WERI-Rb-1 (cell line): ENCODE measurements at places on chromosomes 12 and 14.
A peak's percentile ranks its signal among the peaks of the same experiment; 100 is the strongest.

DNA sequence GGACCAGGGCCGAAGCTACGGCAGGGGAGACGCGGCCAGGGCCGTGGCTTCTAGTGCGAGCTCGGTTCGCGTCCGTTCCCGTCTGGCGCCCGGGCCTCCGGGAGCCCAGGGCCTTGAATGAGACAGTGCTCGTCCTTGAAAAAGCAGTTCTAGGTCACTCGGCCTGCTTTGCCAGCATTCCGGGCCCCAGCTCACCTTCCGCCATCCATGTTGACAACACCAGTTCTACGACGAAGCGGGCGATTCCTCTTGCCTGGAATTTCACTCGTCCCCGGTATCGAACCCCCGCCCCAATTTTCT is 4.5 kb downstream of the OR10AD1 start:
- DNase-seq, result no peak

- no peak for DNase-seq
Observed at GRCh38 chr12:58095002-58095401, 153.6 kb downstream of the ATP23 start.

- DNase-seq, result no peak
Observed at GRCh38 chr14:85437148-85437547, 92.8 kb upstream of the FLRT2 start.

GRCh38 chr14:26766726-26767125 is 168.9 kb upstream of the NOVA1 start:
- no peak for DNase-seq

DNA sequence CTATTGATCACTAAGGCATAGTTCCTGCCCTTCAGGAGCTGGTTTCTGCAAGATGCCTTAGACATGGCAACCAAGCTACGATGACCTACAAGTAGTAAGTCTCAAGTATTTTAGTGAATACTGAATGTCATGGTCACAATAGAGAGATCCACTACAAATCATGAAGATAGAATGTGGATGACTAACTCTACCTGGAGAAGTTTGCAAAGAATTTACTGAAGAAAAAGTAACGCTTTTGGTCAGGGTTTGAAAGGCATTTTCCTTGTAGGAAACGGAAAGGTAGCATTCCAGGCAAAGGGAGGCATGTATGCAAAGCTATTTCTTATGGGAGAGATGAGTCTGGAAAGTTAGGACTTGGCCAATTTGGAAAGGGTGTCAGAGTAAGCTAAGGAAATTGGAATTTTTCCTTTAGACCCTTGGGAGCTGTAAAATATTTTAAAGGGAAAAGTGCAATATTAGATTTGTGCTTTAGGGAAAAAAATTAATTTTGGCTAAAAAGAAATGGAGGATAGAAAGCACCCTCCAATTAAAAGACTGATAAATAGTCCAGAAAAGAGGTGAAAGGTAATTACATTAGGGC is 377.5 kb downstream of the EGLN3 start:
- DNase-seq, result no peak

DNA sequence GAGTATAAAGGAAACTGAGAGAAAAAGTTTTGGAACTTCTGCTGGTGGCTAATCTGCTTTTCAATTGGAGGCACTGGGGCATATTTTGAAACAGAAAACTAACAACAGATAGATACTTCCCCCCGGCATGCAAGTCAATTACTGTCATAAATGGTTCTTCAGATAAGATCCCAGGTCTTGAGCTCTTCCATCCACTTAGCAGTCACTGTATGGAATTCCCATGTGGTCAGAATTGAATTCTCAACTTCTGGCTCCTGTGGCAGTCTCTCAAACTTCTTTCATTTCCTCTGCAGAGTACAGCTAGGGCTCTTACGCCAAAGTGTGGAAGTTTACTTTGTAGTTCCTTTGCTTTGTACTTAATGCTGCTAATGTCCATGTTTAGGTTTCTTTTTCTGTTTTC is 452.2 kb downstream of the IPO8 start:
- DNase-seq, result no peak

GRCh38 chr14:77271113-77271710 is at the start of gene NGB:
Gene NGB, minus strand, starts transcription at chr14:77271206. Its CDS starts 269 bp downstream, at chr14:77270937.
- no peak for DNase-seq

- DNase-seq, result no peak
Observed at GRCh38 chr14:79670811-79671210, 540.5 kb downstream of the DIO2 start.

DNA sequence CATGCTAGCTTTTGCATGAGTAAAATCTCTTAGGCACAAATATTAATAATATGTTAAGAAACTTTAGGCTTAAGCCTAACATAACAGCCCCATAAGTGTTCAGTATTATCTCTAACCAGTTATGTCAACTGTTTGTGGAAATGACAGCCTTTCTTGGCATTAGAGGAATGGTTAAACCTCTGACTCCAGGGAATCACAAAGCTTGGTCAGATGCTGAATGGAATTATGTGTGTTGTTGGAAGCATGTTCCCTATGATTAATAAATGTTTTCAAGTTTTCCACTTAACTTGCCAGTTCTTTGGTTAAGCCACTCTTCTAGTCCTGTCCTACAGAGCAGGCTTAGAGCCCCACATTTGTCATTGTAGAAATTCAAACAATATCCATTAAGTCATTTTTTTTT is 17.0 kb downstream of the PSEN1 start:
- DNase-seq, result no peak

DNA sequence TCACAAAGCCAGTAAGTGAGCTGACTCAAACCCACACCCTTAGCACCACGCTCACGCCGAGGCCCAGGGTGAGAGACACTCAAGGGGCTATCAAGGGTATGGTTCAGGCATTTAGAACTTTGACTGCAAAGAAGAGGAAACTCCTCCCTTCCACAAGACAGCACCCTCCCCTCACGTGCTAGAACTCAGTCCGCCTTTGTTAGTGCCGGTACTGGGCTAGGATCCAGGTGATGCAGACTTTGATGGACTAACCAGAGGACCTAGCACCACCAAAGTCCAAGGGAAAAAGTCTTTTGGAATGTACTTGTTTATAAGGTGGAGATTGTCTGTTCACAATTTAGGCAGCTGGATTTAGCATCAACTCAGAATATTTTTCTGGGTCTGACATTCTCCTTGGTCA is 33.7 kb downstream of the VWF start:
- no peak for DNase-seq

DNA sequence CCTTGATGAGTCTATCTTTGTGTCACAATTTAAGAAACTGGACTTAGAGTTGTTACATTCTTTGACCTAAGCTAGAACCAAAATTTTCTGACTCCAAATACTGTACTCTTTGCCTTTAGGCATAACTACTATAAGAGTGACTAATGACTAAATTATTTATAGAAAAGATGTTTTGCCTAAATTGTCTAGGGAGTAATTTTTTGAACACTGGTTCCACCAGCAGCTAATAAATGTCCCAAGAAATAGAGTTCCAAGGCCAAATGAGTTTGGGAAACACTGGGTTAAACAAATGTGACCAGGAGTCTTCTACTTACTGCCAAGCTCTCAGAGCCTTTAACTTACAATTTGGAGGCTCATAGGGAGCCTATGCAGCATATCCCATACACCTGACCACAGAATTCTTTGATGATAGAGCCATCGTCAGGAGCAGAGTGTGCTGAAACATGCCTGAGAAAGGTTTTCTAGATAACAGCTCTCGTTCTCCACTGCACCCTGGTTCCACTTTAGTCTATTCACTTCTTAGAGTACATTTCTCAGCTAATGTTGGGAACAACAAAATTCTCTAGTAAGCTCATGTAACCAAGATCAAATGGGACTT is 215.9 kb upstream of the HMGA2 start:
- no peak for DNase-seq

DNA sequence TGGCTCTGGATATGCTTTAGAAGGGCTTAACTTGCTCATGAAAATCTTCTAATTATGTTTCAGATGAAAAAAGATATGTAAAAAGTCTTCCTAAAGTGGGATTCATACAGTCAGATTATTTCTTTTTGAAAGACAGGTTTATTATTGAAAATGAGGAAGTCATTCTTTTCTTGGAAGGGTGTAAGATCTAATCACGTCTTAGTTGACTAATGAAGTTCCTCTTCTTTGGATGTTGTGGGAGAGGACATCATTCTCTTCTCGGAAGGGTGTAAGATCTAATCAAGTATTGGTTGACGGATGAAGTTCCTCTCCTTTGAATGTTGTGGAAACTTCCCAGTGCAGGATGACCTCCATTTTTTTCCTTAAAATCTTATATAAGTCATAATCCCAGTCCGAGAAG is 74.9 kb downstream of the ALG10 start:
- no peak for DNase-seq

GRCh38 chr12:131327521-131328488 is 374.1 kb downstream of the ADGRD1 start:
- no peak for DNase-seq

DNA sequence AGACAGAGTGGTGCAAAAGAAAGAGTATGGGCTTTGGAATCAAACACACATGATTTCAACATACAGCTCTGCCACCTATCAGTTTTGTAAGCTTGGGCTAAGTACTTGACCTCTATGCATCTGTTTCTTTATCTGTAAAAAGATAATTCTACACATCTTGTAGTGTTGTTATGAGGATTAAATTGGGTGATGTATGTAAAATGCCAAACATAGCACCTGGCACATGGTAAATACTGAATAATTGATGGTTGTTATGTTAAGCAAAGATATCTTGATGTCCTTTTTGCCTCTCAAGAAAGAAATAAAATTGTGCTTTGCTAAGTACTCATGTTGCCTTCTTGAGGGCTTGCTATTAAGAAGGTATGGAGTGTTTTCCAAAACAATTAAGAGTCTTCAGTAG is 2.3 kb upstream of the CSRP2 start:
- no peak for DNase-seq

GRCh38 chr14:98822917-98823316 is 449.1 kb downstream of the BCL11B start:
- no peak for DNase-seq

GRCh38 chr12:99901181-99901580 is 83.6 kb downstream of the ANKS1B start:
- no peak for DNase-seq

DNA sequence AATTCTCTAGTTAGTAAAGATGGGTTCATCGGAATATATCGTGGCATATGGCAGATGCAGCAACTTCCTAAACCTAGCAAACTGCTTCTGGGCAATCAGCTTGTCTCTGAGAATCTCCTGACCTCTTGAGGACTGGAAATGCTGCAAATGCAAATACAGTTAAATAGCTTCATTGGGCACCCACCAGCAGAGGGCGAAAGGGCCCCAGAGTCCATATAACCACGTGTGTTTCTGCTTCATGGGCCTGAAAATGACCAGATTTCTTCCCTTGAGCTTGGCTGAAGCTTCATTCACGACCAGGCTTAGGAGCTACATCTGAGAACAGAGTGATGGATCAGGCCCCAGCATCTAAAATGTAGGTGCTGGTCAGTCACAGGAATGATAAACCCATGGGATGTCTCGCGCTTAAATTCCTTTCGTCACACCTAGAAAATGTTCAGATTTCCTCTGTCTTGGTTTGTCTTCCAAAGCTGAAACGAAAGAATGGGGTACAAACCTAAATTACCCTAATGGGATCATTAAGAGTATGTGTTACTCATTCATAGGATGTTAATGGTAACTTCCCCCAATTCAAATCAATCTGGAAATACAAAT is 1482.5 kb upstream of the TMEM132C start:
- DNase-seq, result peak; percentile 85

DNA sequence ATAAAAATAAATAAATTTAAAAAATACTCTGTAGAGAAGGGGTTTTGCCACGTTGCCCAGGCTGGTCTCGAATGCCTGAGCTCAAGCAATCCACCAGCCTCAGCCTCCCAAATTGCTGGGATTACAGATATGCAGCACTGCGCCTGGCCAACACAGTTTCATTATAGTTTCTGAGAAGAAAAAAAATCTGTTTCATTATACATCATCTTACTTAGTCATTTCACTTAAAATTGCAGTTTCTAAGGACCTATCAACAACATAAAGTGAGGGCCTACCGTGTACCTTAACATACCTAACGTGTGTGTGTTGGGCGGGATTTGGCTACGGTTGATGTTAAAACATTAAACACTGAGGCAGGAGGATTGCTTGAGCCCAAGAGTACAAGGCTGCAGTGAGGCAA is 28.3 kb downstream of the P2RX2 start:
- DNase-seq, result no peak

- no peak for DNase-seq
Observed at GRCh38 chr14:55938249-55938791, 179.9 kb upstream of the PELI2 start.

DNA sequence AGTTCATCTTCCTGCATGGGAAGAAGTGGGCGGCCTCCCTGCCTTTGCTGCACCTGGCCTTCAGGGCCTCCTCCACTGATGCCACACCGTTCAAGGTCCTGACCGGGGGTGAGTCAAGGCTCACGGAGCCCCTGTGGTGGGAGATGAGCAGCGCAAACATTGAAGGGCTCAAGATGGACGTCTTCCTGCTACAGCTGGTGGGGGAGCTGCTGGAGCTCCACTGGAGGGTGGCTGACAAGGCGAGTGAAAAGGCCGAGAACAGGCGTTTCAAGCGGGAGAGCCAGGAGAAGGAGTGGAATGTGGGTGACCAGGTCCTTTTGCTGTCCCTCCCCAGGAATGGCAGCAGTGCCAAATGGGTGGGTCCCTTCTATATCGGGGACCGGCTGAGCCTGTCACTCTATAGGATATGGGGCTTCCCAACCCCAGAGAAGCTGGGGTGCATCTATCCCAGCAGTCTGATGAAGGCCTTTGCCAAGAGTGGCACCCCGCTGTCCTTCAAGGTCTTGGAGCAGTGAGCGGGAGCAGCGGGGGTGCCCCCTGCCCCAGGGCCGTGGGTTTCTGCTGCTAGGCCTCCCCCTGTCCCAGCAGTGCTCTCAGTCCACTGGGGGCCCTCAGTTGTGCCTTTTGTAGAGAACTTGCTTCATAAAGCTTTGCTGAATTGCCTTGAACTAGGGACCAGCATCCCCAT is 12.4 kb downstream of the CBLN3 start:
- no peak for DNase-seq

- DNase-seq, result no peak
Observed at GRCh38 chr12:94372461-94372860, 87.2 kb downstream of the CEP83 start.

- DNase-seq, result no peak
Observed at GRCh38 chr12:51749206-51749985, 99.1 kb downstream of the FIGNL2 start.

GRCh38 chr12:51401020-51401419 is 9.8 kb upstream of the GALNT6 start:
- no peak for DNase-seq

DNA sequence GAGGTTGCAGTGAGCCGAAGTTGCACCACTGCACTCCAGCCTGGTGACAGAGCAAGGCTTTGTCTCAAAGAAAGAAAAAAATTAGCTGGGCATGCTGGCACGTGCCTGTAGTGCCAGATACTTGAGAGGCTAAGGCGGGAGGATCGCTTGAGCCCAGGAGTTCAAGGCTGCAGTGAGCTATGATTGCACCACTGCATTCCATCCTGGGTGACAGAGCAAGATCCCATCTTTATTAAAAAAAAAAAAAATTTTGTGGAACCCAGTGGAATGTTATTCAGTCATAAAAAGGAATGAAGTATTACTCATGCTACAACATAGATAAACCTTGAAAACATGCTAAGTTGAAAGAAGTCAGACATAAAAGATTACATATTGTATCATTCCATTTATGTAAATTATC is 8.3 kb upstream of the ERBB3 start:
- no peak for DNase-seq
